ENCODE measurements at places on chromosomes 7 and 10.
A peak's percentile ranks its signal among the peaks of the same experiment; 100 is the strongest.

DNA sequence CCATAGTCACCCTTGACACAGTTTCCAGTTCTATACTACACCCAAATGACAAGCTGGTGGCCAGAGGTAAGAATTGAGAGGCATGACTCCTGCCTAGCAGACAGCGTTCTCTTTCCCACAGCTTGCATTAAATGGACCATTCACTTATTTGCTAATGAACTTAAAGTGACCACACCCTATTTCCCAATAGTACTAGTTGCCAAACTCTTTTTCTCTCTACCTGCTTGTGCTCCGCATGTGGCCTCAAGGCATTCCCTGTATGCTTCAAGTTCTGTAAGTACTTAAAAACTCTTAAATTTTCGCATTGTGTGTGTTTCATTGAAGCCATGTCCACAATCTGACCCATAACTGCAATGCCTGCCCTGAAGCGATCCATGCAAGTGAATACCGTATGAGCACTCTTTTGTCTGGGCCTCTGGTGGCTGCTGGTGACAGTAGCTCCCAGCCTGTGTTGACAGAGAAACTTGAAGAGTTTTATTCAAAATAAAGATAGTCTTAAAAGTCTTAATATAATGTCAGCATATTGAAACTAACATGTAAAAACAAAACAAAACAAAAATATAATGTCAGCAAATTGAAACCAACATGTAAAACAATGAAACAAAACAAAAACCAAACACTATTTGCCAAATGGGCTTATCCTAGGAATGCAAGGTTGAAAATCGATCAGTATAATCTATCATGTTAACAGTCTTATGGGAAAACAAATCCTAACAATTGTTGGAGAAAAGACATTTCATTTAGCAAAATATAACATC lies 73.6 kb downstream of the CCSER2 start:
- no peak overlapping the region for H3K27ac ChIP-seq
- H3K4me1 ChIP-seq = peaks cover 3% of the 10 kb centered on the region
- H3K27me3 ChIP-seq = no peaks in the 10 kb centered on the region
- no peak overlapping the region for H3K4me3 ChIP-seq

- peaks cover 6% of the 10 kb centered on the region for H3K27me3 ChIP-seq
- no peaks in the 10 kb centered on the region for H3K4me1 ChIP-seq
- no peak overlapping the region for H3K4me3 ChIP-seq
- DNase-seq = no peak
- no peaks in the 10 kb centered on the region for H3K36me3 ChIP-seq
- no peak overlapping the region for H3K27ac ChIP-seq
Measured at GRCh38 chr10:80786322-80786721, 248.6 kb downstream of the SH2D4B start.

DNA sequence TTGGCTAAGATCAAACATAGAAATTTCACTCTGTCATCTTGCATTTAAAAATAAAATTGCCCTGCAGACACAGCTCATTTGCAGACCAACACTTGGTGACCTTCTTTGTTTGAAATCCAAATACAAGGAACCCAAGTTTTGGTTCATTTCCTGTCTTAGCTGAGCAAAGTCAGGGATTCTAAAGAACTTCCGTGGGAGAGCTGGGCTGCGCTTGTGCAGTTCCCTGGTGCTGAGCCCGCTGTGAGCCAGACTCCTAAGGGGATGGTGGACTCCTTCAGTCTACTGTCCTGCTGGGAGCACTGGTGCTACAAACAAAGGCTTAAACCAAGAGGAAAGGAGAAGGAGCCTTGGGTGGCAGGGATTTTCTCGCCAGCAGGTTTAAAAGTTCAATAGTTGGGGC lies 60.0 kb downstream of the MYOF start:
- no peaks in the 10 kb centered on the region for H3K27me3 ChIP-seq
- no peaks in the 10 kb centered on the region for H3K36me3 ChIP-seq
- peak overlapping the region; percentile 33 for H3K27ac ChIP-seq
- DNase-seq = no peak

DNA sequence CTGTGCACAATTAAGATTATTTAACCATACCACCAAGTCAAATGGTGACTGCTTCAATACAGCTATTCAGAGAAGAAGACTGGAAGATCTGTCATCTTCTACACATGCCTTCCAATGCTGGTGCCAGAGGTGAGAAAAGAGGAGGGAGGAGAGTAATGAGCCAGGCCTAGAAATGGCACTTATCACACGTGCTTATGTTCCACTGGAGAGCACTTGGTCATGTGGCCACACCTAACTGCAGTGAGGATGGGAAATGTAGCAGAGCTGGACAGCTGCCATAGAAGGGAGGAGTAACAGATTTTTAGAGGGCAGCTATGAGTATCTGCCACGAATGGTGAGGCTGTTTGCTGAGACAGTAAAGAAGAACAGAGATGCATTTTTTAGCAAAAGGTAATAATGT lies 77.1 kb downstream of the MPLKIP start:
- H3K4me1 ChIP-seq = no peaks in the 10 kb centered on the region
- H3K36me3 ChIP-seq = no peaks in the 10 kb centered on the region
- DNase-seq = no peak
- no peaks in the 10 kb centered on the region for H3K27me3 ChIP-seq

DNA sequence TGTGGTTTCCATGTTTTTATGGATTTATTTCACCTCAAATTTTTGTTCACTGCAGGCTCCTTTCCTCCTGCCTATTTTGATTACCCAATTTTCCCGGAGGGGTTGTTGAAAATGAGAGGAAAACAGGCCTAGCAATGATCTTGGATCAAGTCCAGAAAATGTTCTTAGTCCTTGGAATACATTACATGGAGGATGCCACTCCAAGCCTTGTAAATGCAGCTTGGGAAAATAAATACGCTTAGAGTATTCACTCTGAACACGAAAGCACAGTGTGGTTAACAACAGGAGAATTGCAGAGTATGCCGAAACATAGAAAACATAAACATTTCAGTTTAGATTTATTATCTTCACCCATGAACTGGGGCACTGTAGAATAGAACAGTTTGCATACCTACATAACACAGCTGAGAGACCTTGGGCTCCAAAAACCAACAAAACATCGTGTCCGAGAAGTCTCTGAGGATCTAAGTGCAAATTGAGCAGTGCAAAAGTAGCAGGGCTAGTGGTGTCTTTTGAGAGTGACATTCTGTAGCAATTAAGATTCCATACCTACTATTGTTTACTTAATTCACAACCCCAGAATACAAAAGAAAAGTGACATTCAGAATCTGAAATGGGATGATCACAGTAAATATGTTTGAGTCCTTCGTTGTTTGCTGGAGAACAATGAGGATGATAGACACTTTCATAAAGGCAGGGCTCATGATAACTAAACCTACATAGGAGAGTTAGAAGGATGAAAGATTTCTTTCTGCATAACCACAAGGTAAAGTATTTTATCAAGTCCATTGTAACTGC lies 7.6 kb upstream of the CD36 start:
- no peak for DNase-seq
- H3K27me3 ChIP-seq = no peaks in the 10 kb centered on the region
- H3K27ac ChIP-seq = no peak overlapping the region
- H3K4me3 ChIP-seq = no peak overlapping the region
- no peaks in the 10 kb centered on the region for H3K36me3 ChIP-seq

- H3K27ac ChIP-seq = no peak overlapping the region
- no peaks in the 10 kb centered on the region for H3K4me1 ChIP-seq
- H3K27me3 ChIP-seq = no peaks in the 10 kb centered on the region
- H3K4me3 ChIP-seq = no peak overlapping the region
Measured at GRCh38 chr10:70137135-70137534, 4.5 kb upstream of the AIFM2 start.

GRCh38 chr7:78634093-78634492 lies 819.4 kb downstream of the MAGI2 start:
- no peaks in the 10 kb centered on the region for H3K27me3 ChIP-seq
- H3K4me3 ChIP-seq = no peak overlapping the region
- H3K27ac ChIP-seq = no peak overlapping the region
- no peak for DNase-seq
- no peaks in the 10 kb centered on the region for H3K4me1 ChIP-seq

DNA sequence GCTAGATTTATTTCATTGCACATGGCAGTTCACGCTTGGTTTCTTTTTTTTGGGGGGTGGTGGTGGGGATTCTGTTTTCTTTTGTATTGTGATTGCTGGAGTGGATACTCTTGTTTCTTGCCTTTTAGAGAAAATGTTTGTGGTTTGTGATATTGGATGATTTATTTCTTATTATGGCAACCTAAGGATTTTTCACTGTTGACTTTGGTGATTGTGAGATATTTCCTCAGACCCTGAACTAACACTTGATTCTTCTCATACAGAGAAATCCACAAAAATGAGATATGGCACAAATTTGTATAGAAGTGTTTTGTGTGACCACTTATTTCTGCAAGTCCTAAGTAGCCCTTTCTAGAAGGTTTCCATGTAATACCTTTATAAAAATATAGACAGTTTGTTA lies 871.1 kb downstream of the LRMDA start:
- H3K36me3 ChIP-seq = no peaks in the 10 kb centered on the region
- H3K27me3 ChIP-seq = no peaks in the 10 kb centered on the region
- no peak overlapping the region for H3K27ac ChIP-seq
- no peak overlapping the region for H3K4me3 ChIP-seq

DNA sequence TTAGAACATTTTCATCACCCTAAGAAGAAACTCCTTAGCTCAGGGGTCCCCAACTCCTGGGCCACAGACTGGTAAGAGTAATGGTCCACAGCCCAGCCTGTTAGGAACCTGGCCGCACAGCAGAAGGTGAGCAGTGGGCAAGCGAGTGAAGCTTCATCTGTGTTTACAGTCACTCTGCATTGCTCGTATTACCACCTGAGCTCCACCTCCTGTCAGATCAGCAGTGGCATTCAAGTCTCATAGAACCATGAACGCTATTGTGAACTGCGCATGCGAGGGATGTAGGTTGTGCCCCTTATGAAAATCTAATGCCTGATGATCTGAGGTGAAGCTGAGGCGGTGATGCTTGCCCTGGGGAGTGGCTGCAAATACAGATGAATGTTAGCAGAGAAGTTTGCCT lies 37.3 kb upstream of the DLG5 start:
- H3K4me3 ChIP-seq = no peak overlapping the region
- no peaks in the 10 kb centered on the region for H3K27me3 ChIP-seq
- no peaks in the 10 kb centered on the region for H3K36me3 ChIP-seq
- H3K27ac ChIP-seq = no peak overlapping the region

GRCh38 chr10:73964743-73965142 lies 33.2 kb upstream of the VCL start:
- H3K4me3 ChIP-seq = no peak overlapping the region
- no peaks in the 10 kb centered on the region for H3K36me3 ChIP-seq
- no peak overlapping the region for H3K27ac ChIP-seq

- H3K27me3 ChIP-seq = no peaks in the 10 kb centered on the region
- peak overlapping the region; percentile 13 for H3K27ac ChIP-seq
- DNase-seq = peak; percentile 24
- no peaks in the 10 kb centered on the region for H3K36me3 ChIP-seq
Measured at GRCh38 chr7:7181519-7182155, 707 bp upstream of the C1GALT1 start.

DNA sequence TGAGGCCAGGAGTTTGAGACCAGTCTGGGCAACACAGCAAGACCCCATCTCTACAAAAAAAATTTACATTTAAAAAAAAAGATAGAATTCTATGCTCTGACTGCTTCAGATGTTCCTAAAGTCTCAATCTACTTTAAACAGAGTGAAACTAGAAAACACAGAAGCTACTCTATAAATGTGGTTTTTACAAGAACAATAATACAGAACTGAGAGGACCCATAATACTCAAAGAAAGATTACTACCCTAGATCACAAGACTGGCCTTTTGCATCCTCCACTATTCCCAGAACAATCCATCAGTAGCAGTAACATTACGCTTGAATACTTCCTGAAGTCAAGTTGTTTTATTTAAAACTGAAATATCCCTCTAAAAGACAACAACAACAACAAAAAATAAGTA lies 119.4 kb downstream of the ZFAND4 start:
- no peaks in the 10 kb centered on the region for H3K36me3 ChIP-seq
- H3K27ac ChIP-seq = no peak overlapping the region

Data from ovary (tissue), 10 donors.